ENCODE measurements at places on chromosomes 4 and X.

DNA sequence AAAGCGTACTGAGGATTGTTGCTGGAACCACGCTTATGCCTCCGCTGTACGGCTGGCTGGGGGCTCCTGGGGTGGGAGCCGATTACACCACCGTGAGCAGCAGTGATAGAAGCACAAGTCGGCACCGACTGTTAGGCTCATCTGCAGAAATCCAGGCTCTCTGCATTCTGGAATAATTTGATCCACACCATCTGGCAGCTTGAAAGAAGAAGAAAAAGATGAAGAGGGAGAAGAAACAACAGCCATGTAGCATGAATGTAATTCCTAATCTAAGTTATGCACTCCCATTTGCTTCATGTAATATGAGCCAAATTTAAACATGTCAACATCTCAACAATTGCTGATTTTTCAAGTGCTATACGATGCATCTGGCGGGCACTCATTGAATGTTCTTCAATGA is 84.6 kb upstream of the DHX15 start:
- DNase-seq = no peak

- DNase-seq = no peak
Measured at GRCh38 chr4:7306986-7307385, 114.6 kb downstream of the SORCS2 start.

- DNase-seq = no peak
Measured at GRCh38 chr4:42917296-42917695, 24.8 kb downstream of the GRXCR1 start.

- no peak for DNase-seq
Measured at GRCh38 chr4:75391489-75392166, 122.6 kb downstream of the RCHY1 start.

GRCh38 chr4:56080384-56080783 is 131.6 kb downstream of the CEP135 start:
- DNase-seq = no peak

- no peak for DNase-seq
Measured at GRCh38 chr4:120922381-120923206, at the start of gene PRDM5. Gene PRDM5, minus strand, starts transcription at chr4:120922726. Its CDS starts 118 bp downstream, at chr4:120922608.

DNA sequence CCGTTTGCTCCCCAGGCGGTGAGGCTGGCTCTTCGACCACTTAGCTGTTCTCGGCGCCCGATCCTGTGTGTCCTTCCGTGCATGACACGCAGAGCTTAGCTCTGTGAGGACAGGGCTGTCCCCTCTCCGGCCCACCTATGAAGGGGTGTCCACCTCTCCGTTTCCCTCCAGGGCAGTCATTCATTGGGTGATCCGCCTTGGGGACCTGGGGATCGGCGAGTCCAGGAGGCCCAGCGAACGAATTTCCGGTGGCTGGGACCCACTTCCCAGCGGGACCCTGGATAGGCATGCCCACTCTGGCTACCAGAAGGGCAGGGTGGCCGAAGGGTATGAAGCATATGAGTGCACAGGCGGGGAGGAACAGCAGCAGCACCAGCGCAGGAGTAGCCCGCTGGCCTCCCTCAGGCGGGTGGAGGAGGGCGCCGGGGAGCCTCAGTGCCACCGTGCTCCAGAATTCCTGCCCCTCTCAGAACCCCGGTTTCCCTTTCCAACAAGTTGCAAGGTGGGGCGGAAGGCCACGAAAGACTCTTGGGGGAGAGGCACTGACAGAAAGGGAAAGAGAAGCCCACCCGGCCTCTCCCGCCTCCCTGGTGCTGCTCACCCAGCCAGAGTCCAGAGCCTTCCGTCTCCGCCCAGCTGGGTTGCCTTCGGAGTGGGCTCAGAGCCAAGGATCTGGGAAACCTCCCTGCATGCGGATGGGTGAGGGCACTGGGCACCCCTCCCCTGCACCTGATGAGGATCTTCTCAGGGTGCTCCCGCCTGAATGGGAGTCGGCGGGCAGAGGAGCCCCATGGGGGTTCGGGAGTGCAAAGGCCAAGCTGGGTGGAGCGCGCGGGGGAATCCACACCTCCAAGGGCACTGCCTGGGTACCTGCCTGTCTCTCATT is 8.6 kb downstream of the HMX1 start:
- DNase-seq = no peak

DNA sequence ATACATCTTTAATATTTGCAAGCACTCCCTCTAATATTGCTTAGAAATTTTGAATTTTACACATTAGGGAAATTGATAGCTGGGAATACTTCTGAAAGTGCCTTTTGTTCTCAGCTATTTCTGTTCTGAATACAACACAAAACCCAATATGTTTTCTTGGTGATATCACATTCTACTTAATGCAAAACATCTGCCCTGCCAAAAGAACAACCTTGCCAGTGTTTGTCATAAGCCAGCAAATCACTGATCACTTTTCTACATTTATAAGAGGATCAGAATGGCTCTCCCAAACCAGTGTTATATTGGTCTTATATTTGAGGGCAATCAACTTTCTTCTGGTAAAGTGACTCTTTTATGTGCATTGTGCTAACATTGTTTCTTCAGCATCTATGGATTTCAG is 126.8 kb upstream of the APOOL start:
- no peak for DNase-seq

DNA sequence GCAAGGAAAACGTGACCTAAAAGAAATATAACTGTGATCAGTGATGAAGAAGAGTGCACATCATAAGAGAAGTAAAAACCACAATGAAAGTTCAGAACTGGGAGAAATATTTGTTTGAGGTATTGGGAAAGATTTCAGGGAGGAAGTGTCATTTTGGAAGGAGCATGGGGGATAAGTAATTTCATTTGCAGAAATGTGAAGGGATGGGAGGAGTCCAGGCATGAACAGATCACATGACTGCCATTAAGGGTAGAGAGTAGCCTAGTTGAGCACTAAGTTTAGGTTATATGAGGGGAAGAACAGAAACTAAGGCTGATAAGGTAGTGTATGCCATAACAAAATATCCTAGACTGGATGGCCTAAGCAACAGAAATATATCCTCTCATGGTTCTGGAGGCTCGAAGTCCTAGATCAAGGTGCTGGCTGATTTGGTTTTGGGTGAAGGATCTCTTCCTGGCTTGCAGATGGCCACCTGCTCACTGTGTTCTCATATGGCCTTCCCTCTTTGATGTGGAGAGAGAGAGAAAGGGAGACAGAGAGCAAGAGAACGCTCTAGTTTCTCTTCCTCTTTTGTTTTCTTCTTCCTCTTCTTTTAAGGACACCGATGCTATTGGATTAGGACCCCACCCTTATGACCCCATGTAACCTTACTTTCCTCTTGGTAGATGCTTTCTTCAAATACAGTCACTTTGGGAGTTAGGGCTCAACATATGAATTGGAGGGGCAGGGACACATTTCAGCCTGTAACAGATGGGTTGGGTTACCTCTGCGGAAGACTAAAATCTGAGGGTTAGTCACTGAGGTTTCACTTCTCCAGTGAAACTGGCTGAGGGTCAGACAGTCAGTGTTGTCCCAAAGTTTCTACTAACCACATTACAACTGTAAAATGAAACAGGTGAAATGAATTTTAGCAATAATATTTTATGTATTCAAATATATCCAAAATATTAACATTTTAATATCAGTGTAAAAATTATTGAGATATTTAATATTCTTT is 77.9 kb downstream of the EGF start:
- DNase-seq = peak; percentile 23

DNA sequence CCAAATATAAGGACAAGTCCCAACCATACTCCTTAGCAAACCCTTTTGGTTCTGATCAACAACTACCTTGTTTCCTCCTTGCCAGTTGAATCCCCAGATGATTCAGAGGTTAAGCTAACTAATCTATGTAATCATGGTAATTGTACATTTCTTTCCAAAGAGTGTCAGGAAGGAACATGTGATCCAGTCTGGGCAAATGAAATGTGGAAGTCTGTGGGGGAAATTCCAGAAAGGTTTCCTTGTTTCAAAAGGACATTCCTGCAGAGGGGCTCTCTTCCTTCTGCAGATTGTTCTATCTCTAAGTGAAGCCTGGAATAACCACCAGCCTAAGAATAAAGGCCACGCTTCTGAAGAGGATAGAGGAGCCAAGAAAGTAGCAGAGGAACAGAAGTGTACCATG is 7.0 kb downstream of the PRSS12 start:
- no peak for DNase-seq

DNA sequence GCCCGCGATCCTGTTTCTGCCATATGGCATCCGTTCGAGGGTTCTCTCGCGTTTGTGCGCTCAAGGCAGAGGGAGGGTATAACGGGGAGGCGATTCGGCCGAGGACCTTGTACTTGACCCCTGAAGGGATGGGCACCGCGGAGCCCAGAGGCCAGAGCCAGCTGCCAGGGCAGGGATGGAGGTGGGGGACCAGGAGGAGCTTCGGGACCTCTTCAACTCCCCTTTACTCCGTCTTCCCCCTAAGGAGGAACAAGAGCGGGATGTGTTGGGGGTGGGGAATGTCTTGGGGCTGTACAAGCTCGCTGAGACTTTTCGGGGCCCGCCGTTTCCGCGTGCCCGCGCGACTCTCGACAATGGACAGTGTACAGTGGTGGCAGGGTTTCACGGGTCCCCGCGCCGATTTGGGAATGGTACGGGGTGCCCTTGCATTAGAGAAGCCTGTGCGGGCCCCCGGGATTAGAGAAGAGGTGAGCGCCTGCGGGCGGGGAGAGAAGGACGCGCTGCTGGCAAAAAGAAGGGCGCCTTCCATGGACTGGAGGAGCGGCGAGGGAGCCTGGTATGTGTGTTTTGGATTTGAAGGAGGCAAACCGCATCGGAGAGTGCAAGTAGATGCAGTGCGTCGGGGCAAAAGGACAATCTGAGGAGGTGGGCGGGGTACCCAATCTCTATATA is 760 bp downstream of the UGT8 start:
- no peak for DNase-seq

Data from suppressor macrophage (primary cell).